ENCODE measurements at places on chromosomes 16 and 17. TPM values are rescaled to one million over a fixed set of nuclear protein-coding genes. Genes with fewer than 3 reads are reported as not detected.
A peak's percentile ranks its signal among the peaks of the same experiment; 100 is the strongest.

DNA sequence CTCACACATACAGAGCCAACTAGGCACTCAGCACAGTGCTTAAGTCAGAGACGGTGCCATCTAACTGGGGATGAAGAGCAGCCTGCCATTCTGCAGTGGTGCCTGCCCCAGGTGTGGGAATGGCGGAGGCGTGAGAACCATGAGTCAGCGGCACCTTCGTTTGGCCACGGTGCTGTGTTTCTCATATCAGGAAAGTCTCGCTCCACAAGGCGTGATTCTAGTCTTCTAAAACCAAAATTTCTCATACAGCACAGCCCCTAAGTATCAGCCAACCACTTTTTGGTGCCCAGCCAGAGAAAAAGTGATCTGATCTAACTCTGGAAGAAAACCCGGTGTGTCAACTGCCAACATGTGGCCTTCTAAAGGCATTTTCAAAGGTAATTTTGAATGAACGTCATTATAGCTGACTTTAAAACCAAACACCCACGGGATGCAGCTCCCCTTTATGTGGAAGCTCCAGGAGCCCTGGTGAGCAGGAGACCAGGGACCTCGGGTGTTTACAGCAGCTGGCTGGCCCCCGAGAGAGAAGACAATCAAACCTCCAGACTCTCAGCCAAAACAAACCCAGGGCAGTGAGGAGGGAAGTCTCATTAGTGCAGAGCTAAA lies 54.6 kb downstream of the ABCC12 start:
- no peak for DNase-seq

DNA sequence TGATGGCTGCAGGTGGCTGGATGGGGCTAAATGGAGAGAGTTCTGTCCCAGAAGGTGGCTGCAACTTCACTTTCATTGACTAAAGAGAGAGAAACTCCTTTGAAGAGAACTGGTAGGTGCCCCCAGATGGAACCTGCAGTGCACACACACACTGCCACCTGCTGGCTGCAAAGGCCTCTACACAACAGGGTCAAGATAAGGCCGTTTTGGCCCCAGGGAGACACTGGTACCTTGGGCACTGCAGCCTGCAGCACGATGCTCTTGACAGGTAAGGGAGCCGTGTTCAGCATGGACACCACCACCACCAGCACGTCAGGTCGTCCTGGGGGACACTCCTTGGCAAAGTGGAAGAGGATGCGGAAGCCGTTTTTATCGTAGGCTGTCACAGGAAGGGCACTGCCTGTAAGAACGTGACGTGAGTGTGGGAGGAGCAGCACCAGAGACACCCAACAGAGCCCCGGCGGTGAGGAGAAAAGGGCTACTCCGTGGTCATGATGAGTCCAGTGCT lies 22.7 kb downstream of the GGA3 start:
- DNase-seq: peak; percentile 48

DNA sequence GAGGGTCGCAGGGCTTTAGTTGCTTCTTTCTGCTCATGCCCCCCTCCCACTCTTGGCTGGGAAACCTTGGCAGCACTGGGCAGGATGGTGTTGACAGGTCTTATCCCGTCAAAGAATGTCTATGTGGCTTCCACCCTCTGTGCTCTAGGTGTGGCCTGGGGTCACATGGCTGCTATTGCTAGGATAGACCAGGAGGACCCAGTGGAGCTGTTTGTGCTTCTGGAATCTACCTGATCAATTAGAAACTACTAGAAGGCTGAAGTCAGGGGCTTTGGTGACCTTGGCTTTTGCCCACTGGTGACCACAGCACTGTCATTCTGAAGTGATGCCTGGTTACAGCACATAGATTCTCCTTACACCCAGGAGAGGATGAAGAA lies 105.8 kb downstream of the CMIP start:
- no peak for DNase-seq

CDIP1 gene
- total RNA-seq: 14.1 TPM

- no peak for DNase-seq
Observed at GRCh38 chr17:78826421-78826820, 14.2 kb downstream of the USP36 start.

- no peak for DNase-seq
Observed at GRCh38 chr17:74779501-74779900, 3.4 kb upstream of the NAT9 start.

DNA sequence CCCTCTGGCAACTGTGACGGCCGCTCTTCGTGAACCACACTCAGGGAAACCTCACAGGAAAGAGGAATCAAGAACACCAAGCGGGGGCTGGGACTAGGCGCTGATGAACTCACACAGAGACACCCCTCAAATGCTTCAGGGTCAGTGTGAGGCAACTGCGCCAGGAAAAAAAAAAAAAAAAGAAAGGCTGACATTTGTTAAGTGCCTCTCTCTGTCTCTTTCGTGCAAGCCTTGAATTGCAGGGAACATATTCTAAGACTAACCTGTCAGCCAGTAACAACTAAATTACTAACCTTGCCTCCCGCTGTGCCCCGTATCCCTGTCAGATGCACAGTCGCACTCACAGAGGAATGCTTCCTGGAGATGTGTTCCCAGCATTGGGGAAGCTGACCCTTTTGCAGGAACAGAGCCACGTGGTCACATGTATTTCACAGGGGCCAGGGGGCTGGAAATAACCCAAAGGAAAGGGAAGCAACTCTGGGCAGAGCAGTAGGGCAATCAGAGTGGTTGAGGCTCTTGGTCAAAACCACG lies 247.8 kb downstream of the XYLT1 start:
- no peak for DNase-seq

COL1A1 gene
- 1.4 TPM for total RNA-seq

GRCh38 chr17:67215991-67216421 lies 29.0 kb downstream of the HELZ start:
- DNase-seq: no peak

DNA sequence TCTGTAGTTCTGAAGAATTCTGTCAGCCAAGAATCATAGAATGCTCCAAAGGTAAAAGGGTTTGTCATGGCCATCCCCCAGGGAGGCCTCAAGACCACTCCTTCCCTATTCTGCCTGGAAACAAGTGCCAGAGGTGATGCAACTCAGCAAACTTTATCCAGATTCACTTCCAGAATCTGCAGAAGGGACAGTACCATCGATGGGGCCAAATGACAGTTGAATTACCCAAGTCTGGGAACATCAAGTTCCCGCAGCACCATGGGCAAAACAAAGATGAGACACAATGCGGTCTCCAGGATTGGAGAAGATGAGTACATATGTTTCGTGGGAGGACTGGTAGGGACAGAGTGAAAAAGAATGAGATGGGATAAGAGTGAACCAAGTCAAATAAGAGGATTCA lies 13.7 kb upstream of the TAT start:
- no peak for DNase-seq

- DNase-seq: no peak
Observed at GRCh38 chr16:26240807-26241206, 549.0 kb downstream of the HS3ST4 start.

- DNase-seq: no peak
Observed at GRCh38 chr17:62631086-62631935, 3.8 kb downstream of the MRC2 start.

DNA sequence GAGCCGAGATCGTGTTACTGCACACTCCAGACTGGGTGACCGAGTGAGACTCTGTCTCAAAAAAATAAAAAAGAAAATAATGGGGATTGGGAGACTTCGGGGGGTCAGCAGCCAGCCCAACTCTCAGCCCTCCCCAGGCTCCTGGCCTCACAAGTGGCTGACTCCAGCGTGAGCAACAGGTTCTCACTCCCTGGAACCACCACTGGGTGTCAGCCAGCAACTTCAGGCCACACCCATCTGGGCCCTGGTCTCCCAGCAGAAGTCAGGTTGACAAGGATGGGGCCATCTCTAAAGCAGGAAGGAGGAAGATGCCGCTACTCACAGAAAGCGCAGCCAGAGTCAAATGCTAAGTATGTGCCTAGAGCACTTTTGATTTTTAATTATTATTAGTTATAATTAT lies 139.4 kb downstream of the C16orf78 start:
- no peak for DNase-seq

- peak; percentile 65 for DNase-seq
Observed at GRCh38 chr16:14007450-14007849, 63.7 kb upstream of the MRTFB start.

DNA sequence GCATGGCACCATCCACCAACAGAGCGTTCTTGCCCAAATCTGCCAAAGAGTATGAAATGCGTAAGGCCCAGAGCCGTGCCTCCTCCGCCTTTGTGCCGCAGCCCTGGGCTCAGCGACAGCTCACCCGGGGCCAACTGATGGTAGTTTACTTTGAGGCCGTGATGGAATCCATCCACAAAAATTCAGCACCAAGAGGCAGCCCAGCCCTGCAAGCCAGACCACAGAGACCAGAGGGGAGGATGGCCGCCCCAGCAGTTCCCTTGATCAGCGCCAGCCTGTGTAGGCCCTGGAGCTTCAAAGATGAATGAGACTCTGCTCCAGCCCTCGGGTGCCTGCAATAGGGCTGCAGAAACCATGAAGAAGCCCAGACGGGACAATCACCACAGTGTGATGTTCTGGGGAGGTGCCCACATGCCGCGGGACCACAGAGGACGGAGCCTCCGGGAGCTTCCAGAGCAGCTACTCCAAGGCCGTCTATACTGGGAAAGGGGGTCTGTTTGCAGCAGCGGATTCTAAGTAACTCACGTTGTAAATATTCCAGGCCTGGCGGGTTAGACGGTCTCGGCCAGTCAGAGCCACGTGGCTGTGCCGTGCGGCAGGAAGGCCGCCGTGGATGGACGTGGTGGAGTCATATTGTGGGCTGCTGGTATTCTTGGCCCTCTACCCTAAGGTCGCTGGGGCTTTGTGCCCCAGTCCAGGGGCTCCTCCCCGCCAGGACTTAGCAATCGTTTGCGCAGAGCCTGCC lies 80.3 kb downstream of the RBFOX3 start:
- DNase-seq: no peak

NUP85 gene
- total RNA-seq: 45.6 TPM

DNA sequence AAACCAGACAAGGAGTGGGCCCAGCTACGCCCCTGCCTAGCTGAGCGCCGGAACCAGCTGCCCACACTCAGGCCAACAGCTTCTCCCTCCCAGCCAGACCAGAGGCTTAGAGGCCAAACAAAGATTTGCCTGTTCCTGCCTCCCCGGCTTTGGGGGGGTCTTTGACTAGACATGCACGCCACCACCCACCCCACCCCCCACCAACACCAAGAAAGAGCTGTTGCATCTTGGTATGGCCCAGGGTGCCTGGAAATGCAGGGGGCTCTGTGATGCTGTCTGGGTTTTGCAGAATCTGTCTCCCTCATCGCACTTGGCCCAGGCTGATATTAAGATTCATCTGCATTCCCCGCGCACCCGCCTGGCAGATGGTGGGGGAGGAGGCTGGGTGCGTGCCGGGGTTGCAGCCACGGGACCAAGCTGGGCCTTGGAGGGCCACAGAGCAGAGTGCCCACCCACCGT lies 1.3 kb upstream of the NXPH3 start:
- DNase-seq: no peak

DNA sequence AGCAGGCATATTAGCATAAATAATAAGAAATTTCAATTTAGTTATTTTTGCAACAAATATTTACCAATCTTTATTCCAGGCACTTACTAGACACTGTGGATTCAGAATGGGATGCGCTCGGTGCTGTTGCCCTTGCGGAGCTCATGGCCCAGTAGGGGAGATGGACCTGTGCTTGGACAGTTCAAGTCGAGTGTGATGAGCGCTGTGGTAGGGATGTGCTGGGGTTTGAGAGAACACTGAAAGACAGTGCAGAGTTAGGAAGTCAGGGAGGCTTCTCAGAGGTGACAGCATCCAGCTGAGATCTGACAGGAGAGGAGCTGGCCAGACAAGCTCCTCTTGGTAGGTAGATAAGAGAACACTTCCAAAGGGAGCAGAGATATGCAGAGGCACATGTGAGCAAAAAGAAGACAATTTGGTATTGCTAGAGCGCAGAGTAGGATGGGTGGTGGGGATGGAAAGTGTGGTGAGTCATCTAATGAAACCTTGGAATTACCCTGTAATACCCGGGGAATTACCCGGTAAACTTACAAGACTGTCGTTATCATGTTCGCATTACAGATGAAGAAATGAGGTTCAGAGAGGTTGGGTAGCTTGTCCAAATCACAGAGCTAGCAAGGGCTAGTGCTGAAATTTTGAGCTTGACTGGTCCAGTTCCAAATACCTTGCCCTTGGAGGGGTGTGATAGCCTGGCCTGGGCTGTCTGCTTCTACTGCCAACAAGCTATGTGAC lies 298.1 kb upstream of the N4BP1 start:
- DNase-seq: peak; percentile 28

GRCh38 chr16:27618606-27619327 lies 68.8 kb downstream of the KATNIP start:
- DNase-seq: no peak

DNA sequence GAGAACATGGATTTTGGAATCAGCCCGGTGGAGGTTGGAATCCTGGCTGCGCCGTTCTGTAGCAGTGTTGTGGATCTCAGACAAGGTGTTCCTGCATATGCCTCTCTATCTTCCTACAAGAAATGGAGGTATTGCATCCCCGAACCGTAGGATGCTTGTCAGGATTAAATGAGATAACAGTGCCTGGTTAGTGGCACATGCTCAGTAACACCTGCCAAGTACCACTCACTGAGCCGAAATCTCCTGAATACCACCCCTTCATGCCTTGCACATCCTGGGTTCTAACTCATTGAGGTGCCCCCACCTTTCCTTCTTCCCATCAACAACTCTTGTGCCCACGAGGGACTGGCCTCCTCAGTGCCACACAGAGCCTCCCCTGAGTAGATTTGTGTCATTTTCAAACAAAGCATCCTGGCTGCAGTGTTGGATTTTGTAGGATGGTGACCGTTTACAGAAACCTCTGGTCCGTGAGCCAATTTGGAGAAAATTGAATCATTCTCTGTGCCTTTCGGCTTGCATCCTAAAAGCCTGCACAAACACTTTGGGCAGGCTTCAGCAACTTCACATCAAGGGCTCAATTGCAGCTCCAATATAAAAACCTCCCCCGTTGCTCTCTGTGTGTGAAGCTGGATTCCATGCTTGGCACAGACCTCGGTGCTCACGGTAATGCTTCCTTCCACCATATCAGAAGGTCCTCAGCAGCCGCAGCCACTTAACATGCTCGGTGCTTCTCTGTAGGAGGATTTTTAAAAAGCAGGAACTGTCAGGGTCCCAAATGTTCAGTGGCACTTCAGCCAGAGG lies 84.2 kb downstream of the WWOX start:
- DNase-seq: no peak

- no peak for DNase-seq
Observed at GRCh38 chr17:63741143-63741407, 524 bp downstream of the STRADA start.

DNA sequence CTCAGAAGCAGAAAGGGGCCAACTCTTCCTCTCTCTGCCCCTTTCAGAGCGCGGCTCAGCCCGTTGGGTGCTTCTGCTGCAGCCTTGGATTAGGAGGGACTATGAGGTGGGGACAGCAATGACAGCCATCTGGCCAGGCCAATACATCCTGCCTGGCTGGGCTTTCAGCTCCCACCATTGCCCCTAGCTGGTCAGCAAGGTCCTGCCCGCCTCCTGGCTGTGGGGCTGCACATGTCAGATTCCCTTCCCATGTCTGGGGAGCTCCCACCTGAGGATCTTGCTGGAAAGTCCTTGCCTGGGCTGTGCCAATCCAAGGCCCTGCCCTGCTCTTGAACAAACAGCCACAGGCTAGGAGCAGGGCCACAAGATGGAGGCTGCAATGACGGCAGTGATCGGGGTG lies 8.3 kb downstream of the TRIM65 start:
- no peak for DNase-seq

HAP1 gene
- not detected for total RNA-seq

HOXB8 gene
- total RNA-seq: 11.2 TPM
